ENCODE measurements at places on chromosomes 12 and 14.
A peak's percentile ranks its signal among the peaks of the same experiment; 100 is the strongest.

DNA sequence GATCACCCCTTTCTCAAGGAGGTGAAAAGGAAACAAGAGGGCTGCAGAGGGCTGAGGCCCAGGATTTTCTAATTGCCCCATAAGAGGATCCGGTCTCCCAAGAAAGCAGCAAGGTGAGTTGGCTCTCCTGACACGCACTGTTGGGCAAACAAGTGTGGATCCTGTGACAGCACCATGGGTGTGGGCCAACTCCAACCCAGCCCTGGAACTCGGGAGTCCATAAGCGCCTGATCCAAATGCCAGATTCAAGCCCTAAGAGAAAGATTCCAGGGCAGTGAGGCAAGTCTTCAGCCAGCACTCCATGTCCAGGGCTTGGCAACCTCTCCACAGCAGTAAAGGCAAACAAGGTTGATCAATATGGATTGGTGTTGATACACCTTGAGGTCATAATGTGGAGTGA, 33.1 kb downstream of the KCNA5 start:
- no peak for DNase-seq
- no peak overlapping the region for H3K4me3 ChIP-seq
- no peak overlapping the region for H3K27ac ChIP-seq
- no peaks in the 10 kb centered on the region for H3K27me3 ChIP-seq

DNA sequence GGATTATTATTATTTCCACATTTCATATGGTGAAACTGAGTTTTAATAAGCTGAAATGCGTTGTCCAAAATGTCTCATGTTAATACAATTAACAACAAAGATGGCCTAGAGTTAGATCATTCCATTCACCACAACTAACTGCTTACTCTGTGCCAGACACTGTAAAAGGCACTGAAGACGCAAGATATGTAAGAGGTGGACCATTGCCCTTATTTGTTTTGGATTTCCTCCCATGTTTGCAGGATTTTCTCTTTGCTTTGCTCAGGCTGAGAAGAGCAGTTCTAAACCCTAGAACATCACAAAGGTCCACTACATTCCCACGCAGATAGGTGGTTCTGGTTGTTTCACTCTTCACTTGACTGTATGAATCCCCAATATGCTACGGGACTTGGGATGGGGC, 324.4 kb upstream of the KITLG start:
- H3K27me3 ChIP-seq, result no peaks in the 10 kb centered on the region
- H3K4me1 ChIP-seq, result no peaks in the 10 kb centered on the region
- no peaks in the 10 kb centered on the region for H3K36me3 ChIP-seq
- no peak overlapping the region for H3K4me3 ChIP-seq
- H3K27ac ChIP-seq, result no peak overlapping the region

DNA sequence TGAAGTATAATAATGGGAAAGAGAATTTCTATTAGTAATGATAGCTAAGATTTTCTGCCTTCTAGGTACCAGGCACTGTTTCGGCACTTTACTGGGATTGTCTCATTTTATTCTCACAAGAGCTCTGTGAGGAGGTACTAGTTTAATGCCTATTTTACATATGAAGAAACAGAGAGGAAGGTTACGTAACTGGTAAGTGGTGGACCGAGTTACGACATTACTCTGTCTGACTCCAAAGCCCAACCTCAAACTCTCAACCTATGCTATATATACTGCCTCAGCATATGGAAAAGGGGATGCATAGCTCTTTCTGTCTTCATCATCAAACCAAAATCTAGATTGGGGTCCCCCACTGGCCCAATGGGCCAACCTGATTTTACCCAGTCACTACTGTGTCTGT, 133.5 kb downstream of the KTN1 start:
- no peak overlapping the region for H3K27ac ChIP-seq
- no peaks in the 10 kb centered on the region for H3K36me3 ChIP-seq
- H3K4me1 ChIP-seq, result no peaks in the 10 kb centered on the region
- DNase-seq, result no peak
- no peaks in the 10 kb centered on the region for H3K27me3 ChIP-seq

DNA sequence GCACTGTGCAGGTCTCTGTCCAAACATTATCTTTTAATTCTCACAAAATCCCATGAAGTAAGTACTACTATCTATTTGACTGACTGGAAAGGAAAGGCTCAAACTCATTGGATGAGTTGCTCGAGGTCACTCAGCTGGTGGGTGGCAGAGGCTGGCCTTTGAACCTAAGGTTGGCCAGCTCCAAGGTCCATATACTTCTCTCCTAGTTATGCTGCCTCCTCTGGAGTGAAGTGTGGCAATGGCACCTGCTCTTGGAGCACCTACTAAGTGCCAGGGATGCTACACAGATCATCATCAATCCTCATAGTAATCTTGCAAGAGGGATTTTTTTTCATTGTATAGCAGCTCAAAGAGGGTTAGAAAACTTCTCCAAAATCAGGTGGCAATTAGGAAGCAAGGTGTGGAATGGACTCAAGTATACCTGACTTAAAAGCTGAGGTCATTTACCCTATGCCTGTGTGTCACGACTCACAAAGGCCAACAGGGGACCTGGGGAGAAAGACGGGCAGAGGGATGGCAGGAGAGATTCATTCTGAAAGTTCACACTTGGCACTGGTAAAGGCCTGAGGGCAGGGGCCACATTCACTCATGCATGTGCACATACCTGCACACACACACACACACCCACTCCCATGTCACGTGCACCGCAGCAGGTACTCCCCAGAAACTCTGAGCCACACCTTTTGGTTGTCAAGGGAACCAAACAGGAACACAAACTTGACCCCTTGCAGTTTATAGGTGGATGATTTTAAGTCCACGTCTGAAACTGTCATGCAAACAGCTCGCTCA, 146.4 kb downstream of the FOXN3 start:
- H3K4me3 ChIP-seq, result no peak overlapping the region
- no peak overlapping the region for H3K27ac ChIP-seq
- H3K4me1 ChIP-seq, result peaks cover 52% of the 10 kb centered on the region
- H3K36me3 ChIP-seq, result no peaks in the 10 kb centered on the region
- no peak for DNase-seq

GRCh38 chr12:55930771-55931316, at the start of gene DGKA:
DGKA (plus strand) TSS chr12:55931162; CDS start chr12:55936504, 5,342 bp downstream.
- no peak for DNase-seq
- peak within 1 kb of the TSS; percentile 94 for H3K27ac ChIP-seq
- H3K4me1 ChIP-seq, result peaks cover 80% of the 10 kb centered on the region
- no peaks in the 10 kb centered on the region for H3K36me3 ChIP-seq
- peak within 1 kb of the TSS; percentile 59 for H3K4me3 ChIP-seq

DNA sequence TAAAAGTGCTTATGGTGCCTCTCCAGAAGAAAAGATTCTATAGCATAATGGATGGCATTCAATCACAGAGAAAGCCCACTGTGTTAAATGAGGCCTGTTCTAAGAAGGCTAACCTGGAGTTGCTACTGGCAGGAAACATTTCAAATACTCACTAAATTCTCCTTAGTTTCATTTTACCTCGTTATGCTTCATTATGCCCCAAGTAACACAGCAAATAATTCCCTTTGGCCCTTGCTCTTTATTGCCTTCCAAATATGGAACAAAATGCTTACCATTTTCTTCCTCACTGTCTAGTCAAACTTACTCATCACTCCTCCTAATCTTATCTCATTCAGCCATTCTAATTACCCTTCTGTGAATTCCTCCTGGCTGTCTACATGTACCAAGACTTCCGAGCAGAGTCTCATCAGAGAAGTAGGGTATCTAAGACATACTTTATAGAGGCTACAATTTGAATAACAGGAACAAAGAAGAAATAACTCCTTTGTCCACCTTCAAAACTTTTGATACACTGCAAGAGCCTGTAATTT, 292.1 kb upstream of the CLEC14A start:
- H3K27ac ChIP-seq, result no peak overlapping the region
- DNase-seq, result no peak
- H3K27me3 ChIP-seq, result no peaks in the 10 kb centered on the region
- no peak overlapping the region for H3K4me3 ChIP-seq
- H3K36me3 ChIP-seq, result no peaks in the 10 kb centered on the region
- no peaks in the 10 kb centered on the region for H3K4me1 ChIP-seq

GRCh38 chr12:41441180-41441579, 253.1 kb downstream of the PDZRN4 start:
- H3K4me3 ChIP-seq, result no peak overlapping the region
- no peaks in the 10 kb centered on the region for H3K27me3 ChIP-seq
- H3K4me1 ChIP-seq, result no peaks in the 10 kb centered on the region
- H3K36me3 ChIP-seq, result no peaks in the 10 kb centered on the region
- no peak overlapping the region for H3K27ac ChIP-seq

DNA sequence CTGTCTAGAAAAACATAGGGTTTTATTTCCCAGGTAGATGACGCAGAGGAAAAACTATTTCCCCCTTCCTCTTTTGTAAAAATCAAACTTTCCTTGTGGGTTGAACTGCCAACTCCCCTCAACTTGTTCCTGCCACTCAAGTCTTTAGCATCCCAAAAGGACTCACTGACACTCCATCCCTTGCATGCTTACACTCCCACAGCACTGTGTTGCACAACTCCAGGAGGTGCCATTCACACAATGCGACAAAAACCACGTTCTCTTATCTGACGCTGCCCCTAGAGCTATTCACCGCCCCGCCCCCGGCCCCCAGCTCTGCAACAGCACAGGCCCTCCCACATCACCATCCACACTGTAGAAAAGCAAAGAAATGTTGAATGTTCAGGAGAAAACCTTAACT, 16.9 kb upstream of the STON2 start:
- H3K27ac ChIP-seq, result no peak overlapping the region
- no peaks in the 10 kb centered on the region for H3K27me3 ChIP-seq
- H3K36me3 ChIP-seq, result no peaks in the 10 kb centered on the region
- no peak overlapping the region for H3K4me3 ChIP-seq

- no peaks in the 10 kb centered on the region for H3K36me3 ChIP-seq
- DNase-seq, result no peak
- H3K27ac ChIP-seq, result no peak overlapping the region
- no peak overlapping the region for H3K4me3 ChIP-seq
These were observed 24.6 kb downstream of the PLXNC1 start for GRCh38 chr12:94172973-94173372.

- no peak for DNase-seq
- no peaks in the 10 kb centered on the region for H3K27me3 ChIP-seq
- H3K4me1 ChIP-seq, result no peaks in the 10 kb centered on the region
- no peak overlapping the region for H3K27ac ChIP-seq
- peaks cover 11% of the 10 kb centered on the region for H3K36me3 ChIP-seq
- H3K4me3 ChIP-seq, result no peak overlapping the region
These were observed 39.9 kb downstream of the INSM2 start for GRCh38 chr14:35573911-35574310.

DNA sequence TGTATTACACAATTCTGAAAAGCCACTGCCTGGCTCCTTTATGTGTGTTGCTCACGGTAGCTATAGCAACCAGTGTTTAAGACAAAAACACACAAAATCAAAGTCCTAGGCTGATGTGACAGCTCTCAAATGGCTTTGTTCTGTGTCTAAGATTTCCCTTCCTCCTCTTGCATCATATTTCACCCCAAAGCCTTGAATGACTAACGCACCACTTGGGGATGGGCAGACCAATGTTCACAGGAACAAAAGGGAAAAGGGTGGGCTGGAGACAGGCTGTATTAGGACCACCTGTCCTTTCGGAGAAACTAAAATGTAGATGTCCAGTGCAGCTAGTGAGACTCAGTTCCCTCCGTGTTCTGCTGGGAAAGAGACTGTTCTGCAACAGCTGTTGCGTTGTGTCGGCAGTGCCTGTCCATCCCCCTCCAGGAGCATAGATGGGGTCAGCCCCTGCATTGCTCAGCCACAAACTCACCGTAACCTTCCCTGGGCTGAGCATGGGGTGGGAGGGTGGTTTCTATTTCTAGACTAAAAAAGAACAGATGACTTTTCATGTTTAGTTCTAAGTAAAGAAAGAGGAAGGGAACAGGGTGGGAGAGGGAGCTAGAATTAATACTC, 26.8 kb upstream of the DAAM1 start:
- no peak overlapping the region for H3K27ac ChIP-seq
- no peak for DNase-seq
- no peaks in the 10 kb centered on the region for H3K27me3 ChIP-seq
